ENCODE measurements at places on chromosomes 12 and 14. TPM values are rescaled to one million over a fixed set of nuclear protein-coding genes. Genes with fewer than 3 reads are reported as not detected.

DNA sequence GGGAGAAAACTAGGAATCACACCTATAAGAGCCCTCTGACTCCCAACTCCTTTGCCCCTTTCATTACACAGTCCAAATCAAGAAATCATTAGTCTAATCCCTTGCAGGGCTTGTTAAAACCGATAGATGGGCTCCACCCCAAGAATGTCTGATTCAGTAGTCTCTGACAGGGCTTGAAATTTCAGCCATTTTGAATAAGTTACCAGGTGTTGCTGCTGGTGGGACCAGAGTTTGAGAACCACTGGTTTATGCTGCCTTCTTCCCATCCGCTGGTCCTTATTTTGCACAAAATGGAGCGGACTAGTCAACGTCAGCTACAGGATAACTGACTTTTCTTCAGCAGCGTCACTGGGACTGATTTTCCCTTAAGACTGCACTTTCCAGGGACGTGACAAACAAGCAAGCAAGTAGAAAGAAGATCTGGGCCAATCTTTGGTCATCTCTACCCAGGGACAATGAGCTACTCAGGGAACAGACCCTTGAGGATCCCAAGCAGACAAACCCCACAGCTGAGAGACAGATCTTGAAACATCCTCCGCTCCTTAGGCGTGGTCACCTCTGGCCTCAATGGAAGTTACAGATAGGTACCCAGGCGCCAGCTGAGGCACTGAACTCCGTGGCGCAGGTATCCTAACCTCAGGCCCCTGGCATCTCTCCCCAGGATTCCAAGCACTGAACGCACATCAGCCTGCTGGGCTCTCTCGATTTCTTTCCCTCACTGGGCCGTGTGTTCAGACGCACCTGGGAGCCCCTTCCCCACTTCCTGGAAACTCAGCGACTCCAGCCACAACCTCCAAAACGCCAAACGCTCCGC lies 900 bp downstream of the KCTD10 start:
- peak overlapping the region; percentile 81 for H3K4me3 ChIP-seq
- H3K4me1 ChIP-seq, result peaks cover 13% of the 10 kb centered on the region
- DNase-seq, result no peak

ATF7 gene
- 31.9 TPM for polyA plus RNA-seq

- no peak overlapping the region for H3K27ac ChIP-seq
- no peak overlapping the region for H3K4me3 ChIP-seq
- peaks cover 19% of the 10 kb centered on the region for H3K4me1 ChIP-seq
- no peaks in the 10 kb centered on the region for H3K36me3 ChIP-seq
Measured at GRCh38 chr12:46435625-46436024, 63.1 kb upstream of the SLC38A2 start.

DNA sequence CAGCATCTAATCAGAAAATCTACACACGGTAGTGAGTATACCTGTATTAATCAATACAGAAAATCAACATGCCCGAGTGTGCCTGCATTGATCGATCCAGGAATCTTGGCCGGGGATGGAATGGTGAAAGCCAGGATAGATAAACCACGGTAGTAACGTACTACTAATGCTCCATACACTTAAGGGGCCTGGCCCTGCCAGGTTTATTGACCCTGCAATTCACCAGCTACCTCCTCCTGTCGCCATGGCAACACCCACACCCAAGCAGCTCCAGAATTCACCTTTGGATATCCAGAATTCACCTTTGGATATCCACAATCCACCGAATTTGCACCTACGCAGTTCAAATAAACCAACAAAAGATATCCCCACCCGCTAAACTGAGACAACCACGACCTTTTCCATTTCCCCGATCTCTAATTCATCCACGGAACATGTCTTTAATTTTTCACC lies 14.8 kb upstream of the CALM1 start:
- peaks cover 15% of the 10 kb centered on the region for H3K4me1 ChIP-seq
- peak overlapping the region; percentile 100 for H3K27ac ChIP-seq
- no peaks in the 10 kb centered on the region for H3K36me3 ChIP-seq
- H3K27me3 ChIP-seq, result no peaks in the 10 kb centered on the region

All from adrenal gland (tissue), 19 donors.